ENCODE measurements at places on chromosomes 5 and 9. TPM values are rescaled to one million over a fixed set of nuclear protein-coding genes. Genes with fewer than 3 reads are reported as not detected.
A peak's percentile ranks its signal among the peaks of the same experiment; 100 is the strongest.

SERINC5 gene
- 6.9 TPM for total RNA-seq

CDC20B gene
- not detected for total RNA-seq

GRCh38 chr9:764105-764524 is 77.4 kb upstream of the DMRT1 start:
- H3K36me3 ChIP-seq = no peaks in the 10 kb centered on the region
- peak; percentile 84 for DNase-seq
- H3K4me1 ChIP-seq = peaks cover 8% of the 10 kb centered on the region
- no peak overlapping the region for H3K27ac ChIP-seq
- H3K4me3 ChIP-seq = no peak overlapping the region

- H3K27ac ChIP-seq = no peak overlapping the region
- H3K27me3 ChIP-seq = no peaks in the 10 kb centered on the region
- peaks cover 8% of the 10 kb centered on the region for H3K4me1 ChIP-seq
- DNase-seq = peak; percentile 47
- H3K36me3 ChIP-seq = no peaks in the 10 kb centered on the region
Observed at GRCh38 chr5:146079695-146080373, 25.5 kb downstream of the PLAC8L1 start.

GRCh38 chr5:130324953-130325671 is 420.8 kb downstream of the CHSY3 start:
- H3K27me3 ChIP-seq = no peaks in the 10 kb centered on the region
- DNase-seq = no peak
- H3K27ac ChIP-seq = no peak overlapping the region
- H3K36me3 ChIP-seq = no peaks in the 10 kb centered on the region

GRCh38 chr9:31321256-31321655 is 1063.2 kb upstream of the ACO1 start:
- H3K27ac ChIP-seq = no peak overlapping the region
- H3K36me3 ChIP-seq = no peaks in the 10 kb centered on the region
- H3K4me1 ChIP-seq = no peaks in the 10 kb centered on the region
- H3K27me3 ChIP-seq = no peaks in the 10 kb centered on the region
- no peak overlapping the region for H3K4me3 ChIP-seq

DNA sequence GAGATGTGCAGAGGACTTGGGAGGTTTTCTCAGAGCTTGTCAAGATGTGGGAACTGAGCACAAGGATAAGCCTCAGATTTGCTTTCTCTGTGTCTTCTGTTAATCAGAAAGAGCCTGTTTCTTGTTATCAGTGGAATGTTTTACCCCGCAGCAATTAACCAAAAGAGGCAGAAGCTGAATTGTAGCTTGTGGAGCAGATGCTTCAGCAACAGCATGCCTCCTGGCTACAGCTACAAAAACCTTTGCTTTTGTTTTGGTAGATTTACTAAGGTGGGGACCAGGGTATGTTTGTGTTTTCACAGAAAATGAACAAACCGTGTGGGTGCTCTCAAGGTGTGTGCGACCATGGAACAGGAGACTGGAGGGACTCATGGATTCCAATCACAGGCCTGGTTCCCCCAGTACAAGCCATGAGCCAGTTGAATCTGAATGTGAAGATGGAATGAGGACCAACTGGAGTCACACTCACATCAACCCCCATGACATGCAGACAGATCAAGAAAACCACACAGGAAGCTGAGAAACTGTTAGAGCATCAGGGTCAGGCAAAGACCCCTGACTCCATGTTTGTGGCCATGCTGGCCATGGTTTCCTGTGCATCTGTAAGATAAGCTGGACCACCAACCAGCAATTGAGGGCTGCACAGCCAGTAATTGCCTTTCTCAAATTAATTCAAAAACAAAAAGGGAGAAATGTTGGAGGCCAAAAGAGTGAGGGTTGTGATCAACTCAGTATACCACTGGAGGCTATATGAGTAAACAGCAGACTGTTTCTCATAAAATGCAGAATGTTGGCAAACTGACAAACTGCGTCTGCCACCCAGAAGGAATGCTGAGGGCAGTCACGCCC is 6.9 kb downstream of the UGT3A2 start:
- H3K4me1 ChIP-seq = peaks cover 9% of the 10 kb centered on the region
- H3K4me3 ChIP-seq = peak overlapping the region; percentile 15
- peaks cover 11% of the 10 kb centered on the region for H3K27me3 ChIP-seq
- H3K36me3 ChIP-seq = no peaks in the 10 kb centered on the region

- no peak overlapping the region for H3K27ac ChIP-seq
- H3K27me3 ChIP-seq = no peaks in the 10 kb centered on the region
- H3K4me1 ChIP-seq = no peaks in the 10 kb centered on the region
- H3K4me3 ChIP-seq = no peak overlapping the region
- H3K36me3 ChIP-seq = peaks cover 9% of the 10 kb centered on the region
Observed at GRCh38 chr5:97019435-97020117, 83.7 kb downstream of the LNPEP start.

All from PC-3 (cell line).